Activated T-cell treated with anti-CD3 and anti-CD28 coated beads, Interleukin-2, amount 50 U/mL, for 1 hour (primary cell): ENCODE measurements at places on chromosomes 3 and 15.

GRCh38 chr3:18747383-18747782 lies 322.2 kb upstream of the SATB1 start:
- DNase-seq = no peak

GRCh38 chr3:11339541-11339940 lies 67.3 kb downstream of the ATG7 start:
- DNase-seq = no peak

DNA sequence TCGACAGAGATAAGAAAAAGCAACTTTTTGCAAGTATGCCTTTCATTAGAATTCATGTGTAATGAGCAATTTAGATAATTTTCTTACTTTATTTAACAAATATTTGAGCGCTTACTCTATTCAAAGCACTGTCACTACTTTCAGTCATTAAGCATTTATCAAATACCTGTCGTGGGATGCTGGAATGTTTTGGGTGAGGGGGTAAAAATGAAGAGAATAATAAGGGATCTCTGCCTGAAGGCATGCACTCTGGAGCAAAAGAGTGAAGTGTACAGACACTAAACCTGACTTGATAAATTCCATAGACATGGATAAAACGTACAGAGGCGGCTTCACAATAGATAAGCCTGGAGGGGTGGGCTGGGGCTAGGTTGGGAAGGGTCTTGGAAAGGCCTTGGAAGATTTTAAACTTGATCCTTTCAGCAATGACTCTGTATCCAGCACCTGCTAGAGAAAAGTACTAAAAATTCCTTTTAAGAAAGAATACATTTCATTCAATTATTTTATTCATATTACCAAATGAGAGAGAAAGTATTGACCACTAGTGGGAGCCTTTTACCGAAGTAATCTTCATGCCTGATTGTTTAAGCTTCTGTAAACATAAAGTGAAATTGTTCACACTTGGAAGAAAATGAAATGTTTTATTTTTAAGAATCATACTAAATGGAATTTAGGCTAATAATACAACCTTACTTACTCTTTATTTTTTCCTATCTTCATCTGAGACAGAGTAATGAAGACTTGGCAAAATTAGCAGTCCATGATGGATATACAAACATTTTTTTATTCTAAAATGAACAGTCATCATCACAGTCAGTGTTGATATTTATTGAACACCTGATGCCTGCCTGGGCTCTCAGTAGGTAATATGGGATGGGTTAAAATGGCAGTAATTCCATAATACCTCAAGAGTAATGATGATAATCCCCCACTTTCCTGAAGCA lies 113.2 kb downstream of the PPP2R3A start:
- DNase-seq = no peak

GRCh38 chr3:86388820-86389219 lies 602.1 kb downstream of the VGLL3 start:
- DNase-seq = no peak

GRCh38 chr3:122873741-122874515 lies 79.1 kb downstream of the SLC49A4 start:
- no peak for DNase-seq

DNA sequence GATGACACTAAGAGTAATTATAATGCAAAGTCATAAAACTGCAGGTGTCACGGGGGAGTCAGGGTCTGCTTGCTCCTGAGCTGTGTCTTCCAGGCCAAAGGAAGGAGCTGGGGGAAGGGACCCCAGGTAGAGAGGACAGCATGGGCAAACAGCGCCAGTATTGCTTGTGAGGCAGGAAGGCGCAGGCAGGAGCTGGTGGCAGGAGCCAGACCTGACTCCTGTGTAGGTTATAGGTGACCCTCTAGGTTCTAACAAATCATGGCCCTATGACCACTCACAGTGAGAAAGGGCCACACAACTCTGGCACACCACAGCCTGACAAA lies 1.9 kb downstream of the CISH start:
- no peak for DNase-seq

- no peak for DNase-seq
Measured at GRCh38 chr15:77187751-77188464, 117.0 kb upstream of the TSPAN3 start.

- no peak for DNase-seq
Measured at GRCh38 chr3:60803216-60804173, 447.8 kb downstream of the FHIT start.

GRCh38 chr3:35448681-35449080 lies 190.6 kb upstream of the ARPP21 start:
- no peak for DNase-seq

DNA sequence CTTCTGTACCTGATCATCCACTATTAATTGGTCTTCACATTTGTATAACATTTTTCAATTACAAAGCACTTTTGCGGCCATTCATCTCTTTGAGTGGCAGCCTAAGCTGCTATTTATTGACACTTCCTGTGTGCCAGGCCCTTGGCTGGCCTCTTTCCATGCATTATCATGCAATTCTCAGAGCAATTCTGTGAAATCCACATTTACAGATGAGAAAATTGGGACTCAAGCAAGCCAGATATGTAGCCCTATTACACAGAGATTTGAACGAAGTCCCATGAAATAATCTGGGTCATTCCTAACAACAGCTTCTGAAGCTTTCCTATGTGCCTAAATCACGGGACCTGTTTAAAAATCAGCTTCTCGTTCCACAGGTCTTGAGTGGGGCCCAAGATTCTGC lies 17.4 kb downstream of the SLC6A1 start:
- no peak for DNase-seq

DNA sequence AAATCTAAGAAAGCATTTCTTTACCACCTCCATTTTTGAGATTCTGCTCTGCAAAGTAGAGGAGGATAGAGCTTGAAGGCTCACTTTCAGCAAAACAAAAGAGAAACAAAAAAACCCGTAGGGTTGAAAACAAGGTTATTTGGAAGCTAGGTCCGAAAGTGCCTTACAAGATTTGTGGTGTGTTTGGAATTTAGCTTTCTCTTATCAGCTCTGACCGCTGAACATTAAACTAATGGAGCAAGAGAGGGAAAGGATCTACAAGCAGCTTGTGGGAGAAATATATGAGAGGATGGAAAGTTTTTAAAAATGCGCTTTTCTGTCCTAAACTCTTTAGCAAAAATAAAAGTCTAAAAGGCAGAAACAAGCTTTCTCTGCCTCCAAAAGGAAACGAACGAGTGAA lies 545.5 kb downstream of the NTRK3 start:
- no peak for DNase-seq

DNA sequence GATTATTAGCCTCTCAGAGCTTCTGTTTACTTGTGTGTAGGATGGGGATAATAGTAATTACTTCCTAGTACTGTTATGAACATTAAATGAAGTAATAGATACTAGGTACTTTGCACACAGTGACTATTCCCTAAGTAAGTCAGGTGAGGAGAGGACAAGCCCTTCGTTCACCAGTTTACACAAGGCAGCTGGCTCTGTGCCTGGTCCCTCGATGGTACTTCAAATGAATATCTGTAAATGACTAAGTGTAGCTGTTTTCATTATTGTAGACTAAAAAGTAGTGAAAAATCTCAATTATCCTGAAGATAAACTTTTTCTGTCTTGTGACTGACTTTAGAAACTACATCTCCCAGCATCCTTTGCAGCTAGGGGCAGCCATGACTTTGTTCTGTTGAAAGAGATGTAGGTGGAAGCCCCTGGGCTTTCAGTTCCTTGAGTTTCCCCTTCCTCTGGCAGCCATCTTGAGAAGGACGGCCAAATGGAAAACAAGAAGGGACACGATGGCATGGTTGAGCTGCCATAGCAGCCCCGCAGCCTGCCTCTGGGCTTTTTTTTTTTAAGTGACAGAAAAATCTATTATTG lies 11.7 kb upstream of the WNT7A start:
- no peak for DNase-seq

GRCh38 chr3:190533511-190534281 lies 19.8 kb downstream of the IL1RAP start:
- no peak for DNase-seq

DNA sequence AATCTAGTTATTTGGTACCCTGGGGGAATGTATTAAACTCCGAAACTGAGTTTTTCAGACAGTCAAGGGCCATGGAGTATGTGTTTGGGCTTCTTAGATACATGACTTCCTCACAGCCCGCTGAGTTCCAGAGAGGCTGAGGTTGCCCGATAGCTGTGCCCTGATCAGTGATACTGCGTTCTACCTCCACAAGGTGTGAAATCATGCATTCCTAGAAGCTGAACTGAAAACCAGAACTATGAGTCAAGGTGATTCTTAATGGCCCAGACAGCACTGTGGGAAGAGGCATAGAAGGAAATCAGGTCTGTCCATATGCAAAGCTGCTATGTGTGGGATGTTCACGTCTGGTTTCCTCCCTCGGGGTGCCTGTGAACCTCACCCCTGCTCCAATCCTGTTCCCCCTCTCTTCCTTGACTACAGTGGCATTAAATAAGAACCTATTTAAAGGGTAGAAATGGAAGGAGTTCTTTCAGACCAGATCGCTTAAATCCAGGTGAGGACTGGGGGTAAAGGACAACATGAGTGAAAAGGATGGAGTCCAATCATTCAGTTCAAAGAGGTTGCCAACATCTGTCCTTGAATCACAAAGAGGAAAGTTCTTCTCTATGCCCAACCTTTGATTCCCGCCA lies 74.3 kb downstream of the MYO1E start:
- DNase-seq = no peak

GRCh38 chr15:31211353-31211752 lies 109.8 kb upstream of the TRPM1 start:
- no peak for DNase-seq
